ENCODE measurements at places on chromosomes 3 and 15.

DNA sequence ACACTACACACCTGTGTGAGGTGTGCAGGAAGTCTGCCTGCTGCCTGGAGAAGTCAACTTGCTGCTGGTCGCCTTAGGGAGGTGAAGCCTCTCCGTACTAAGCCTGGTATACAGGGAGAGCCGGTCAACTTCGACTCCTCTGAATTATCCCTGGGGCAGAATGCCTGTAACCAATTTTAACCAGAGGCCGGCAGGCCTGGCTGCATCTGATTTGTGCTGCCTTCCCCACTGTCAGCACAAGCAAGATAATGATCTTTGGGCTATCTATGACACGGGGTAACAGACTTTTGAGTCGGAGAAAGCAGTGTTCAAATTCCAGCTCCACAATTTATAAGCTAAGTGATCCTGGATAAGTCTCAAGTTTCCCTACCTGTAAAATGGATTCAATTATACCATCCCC lies 42.3 kb downstream of the MAGEF1 start:
- no peak for DNase-seq

DNA sequence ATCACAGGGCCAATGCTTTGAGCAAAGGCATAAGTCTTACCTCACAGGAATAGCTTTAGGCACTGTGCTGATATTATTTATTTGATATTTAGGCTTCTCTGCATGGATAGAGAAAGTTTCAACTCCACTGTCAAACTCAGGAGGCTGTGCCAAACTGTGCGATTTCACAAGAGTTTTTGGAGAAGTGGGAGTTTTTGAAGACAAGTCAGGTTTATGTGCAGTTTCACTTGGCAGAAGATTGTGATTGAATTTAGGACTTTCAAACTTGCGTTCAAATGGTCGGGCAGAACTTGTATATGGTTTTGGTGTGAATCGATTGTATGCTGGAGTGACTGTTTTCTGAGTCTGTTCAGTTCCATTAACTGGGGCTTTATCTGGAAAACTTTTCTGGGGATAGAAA lies 113.7 kb downstream of the TJP1 start:
- DNase-seq = no peak

- DNase-seq = no peak
Observed at GRCh38 chr3:164539215-164539614, 539.1 kb downstream of the SI start.

DNA sequence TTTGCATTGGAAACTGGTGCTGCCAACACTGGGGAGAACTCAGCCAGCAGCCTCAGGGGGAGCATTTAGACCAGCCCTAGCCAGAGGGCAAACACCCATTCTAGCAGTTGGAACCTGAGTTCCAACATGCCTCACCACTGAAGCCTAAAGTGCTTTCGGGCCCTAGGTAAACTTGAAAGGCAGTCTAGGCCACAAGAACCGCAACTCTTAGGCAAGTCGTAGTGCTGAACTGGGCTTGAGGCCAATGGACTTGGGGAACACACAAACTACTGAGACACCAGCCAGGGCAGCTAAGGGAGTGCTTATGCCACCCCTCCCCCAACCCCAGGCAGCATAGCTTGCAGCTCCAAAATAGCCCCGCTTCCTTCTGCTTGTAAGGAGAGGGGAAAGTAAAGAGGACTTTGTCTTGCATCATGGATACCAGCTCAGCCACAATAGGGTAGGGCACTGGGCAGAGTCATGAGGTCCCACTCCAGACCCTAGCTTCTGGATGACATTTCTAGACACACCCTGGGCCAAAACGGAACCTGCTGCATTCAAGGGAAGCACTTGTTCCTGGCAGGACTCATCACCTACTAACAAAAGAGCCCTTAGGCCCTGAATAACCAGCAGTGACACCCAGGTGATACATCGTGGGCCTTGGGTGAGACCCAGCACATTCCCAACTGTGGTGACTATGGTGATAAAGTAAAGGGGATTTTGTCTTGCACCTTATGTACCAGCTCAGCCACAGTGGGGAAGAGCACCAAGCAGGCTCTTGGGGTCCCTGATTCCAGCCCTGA lies 37.3 kb upstream of the TEX9 start:
- no peak for DNase-seq

GRCh38 chr3:41369838-41370237 lies 170.5 kb downstream of the CTNNB1 start:
- DNase-seq = no peak

- DNase-seq = no peak
Observed at GRCh38 chr3:192830291-192831110, 87.2 kb downstream of the MB21D2 start.

DNA sequence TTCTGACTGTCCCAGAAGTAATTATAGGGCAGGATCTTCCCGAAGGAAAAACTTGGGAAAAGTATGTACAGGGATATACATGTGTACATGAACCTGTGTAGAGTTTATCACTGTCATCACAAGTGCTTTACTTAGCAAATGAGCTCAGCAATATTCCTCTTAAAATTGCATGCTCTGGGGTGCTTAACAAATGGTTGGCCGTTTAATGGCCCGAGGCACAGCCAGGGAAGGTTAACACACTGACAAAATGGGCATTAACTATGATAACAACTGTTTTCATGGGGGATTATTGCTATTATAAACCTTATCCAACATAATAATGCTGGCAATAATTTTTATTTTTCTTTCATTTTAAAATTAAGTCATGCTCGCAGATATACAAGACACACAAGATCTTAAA lies 459.3 kb downstream of the TUSC7 start:
- DNase-seq = no peak

- no peak for DNase-seq
Observed at GRCh38 chr3:172148702-172149565, 109.6 kb downstream of the FNDC3B start.

Data from CD4-positive, alpha-beta T cell treated with Interleukin-15 for 4 hours (primary cell).